ENCODE measurements at places on chromosomes 4 and X. TPM values are rescaled to one million over a fixed set of nuclear protein-coding genes. Genes with fewer than 3 reads are reported as not detected.

Gene SPANXA1
- total RNA-seq = not detected

Gene F8A2
- total RNA-seq = not detected

Gene TMEM255A
- total RNA-seq = 0.16 TPM

Gene PAGE5
- not detected for total RNA-seq

Gene DUX4
- total RNA-seq = not detected

Gene PLA2G12A
- total RNA-seq = 49.6 TPM

DNA sequence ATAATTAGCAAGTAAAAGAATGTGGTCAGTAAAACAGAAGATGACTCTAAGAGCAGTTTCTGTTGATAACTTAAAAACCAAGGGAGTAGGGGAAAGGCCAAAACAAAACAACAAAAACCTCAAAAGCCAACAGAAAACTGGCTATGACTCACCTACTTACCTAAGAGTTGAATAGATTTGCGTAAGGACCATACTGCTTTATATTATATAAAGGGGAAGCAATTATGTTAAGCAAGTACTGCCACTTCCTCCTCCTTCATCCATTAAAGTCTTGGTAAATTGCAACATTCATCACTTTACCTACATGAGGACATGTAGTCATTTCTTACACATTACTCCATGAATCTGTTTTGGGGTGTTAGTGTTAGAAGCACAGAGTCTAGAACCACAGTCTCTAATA lies 85.9 kb upstream of the FAM47A start:
- H3K4me1 ChIP-seq = no peaks in the 10 kb centered on the region
- no peak overlapping the region for H3K27ac ChIP-seq
- DNase-seq = no peak
- no peak overlapping the region for H3K4me3 ChIP-seq
- H3K27me3 ChIP-seq = no peaks in the 10 kb centered on the region
- H3K36me3 ChIP-seq = no peaks in the 10 kb centered on the region

GRCh38 chrX:87728024-87728423 lies 210.4 kb downstream of the KLHL4 start:
- H3K4me3 ChIP-seq = no peak overlapping the region
- no peaks in the 10 kb centered on the region for H3K27me3 ChIP-seq
- no peak for DNase-seq
- no peaks in the 10 kb centered on the region for H3K4me1 ChIP-seq
- H3K36me3 ChIP-seq = no peaks in the 10 kb centered on the region

DNA sequence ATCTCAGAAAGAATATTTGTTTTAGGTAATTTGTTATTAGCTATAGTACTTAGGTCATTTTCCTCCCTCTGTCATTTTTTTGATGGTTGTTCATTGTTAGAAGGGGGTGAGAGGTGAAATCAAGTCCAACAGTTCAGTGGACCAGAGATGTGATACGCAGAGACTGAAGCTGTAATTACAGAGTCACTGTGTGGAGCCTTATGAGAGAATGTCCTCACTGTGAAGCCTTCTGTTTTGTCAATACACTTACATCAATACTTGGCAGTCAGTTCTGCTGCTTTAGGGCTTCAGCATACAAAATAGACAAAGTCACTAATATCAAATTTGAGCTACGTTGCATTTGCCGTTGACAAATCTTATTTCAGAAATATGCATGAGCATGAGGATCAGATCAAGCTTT lies 692.5 kb downstream of the C4orf33 start:
- DNase-seq = no peak
- no peaks in the 10 kb centered on the region for H3K27me3 ChIP-seq
- no peak overlapping the region for H3K4me3 ChIP-seq
- no peaks in the 10 kb centered on the region for H3K36me3 ChIP-seq

- no peak for DNase-seq
- H3K4me1 ChIP-seq = peaks cover 3% of the 10 kb centered on the region
- peak overlapping the region; percentile 98 for H3K27ac ChIP-seq
- peak overlapping the region; percentile 82 for H3K4me3 ChIP-seq
- H3K27me3 ChIP-seq = no peaks in the 10 kb centered on the region
Measured at GRCh38 chrX:24023972-24024669, 2.9 kb downstream of the KLHL15 start.

- H3K27ac ChIP-seq = no peak overlapping the region
- peak; percentile 22 for DNase-seq
- H3K4me3 ChIP-seq = no peak overlapping the region
- no peaks in the 10 kb centered on the region for H3K4me1 ChIP-seq
- no peaks in the 10 kb centered on the region for H3K27me3 ChIP-seq
Measured at GRCh38 chr4:53633608-53634007, 42.3 kb upstream of the LNX1 start.

DNA sequence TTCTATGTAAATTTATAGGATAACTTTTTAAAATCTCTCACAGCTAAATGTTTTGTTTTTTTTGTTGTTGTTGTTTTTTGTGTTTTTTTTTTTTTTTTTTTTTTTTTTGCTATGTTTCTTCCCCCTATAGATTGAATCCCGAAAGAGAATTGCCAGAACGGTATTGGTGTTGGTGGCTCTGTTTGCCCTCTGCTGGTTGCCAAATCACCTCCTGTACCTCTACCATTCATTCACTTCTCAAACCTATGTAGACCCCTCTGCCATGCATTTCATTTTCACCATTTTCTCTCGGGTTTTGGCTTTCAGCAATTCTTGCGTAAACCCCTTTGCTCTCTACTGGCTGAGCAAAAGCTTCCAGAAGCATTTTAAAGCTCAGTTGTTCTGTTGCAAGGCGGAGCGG lies 4.1 kb downstream of the BRS3 start:
- no peak overlapping the region for H3K27ac ChIP-seq
- no peaks in the 10 kb centered on the region for H3K36me3 ChIP-seq
- no peak overlapping the region for H3K4me3 ChIP-seq
- no peaks in the 10 kb centered on the region for H3K4me1 ChIP-seq
- no peak for DNase-seq

- no peaks in the 10 kb centered on the region for H3K27me3 ChIP-seq
- DNase-seq = no peak
- H3K4me1 ChIP-seq = no peaks in the 10 kb centered on the region
- no peak overlapping the region for H3K4me3 ChIP-seq
- H3K27ac ChIP-seq = no peak overlapping the region
Measured at GRCh38 chr4:119197772-119198212, 14.7 kb upstream of the USP53 start.

GRCh38 chrX:100687546-100687945 lies 43.5 kb downstream of the SRPX2 start:
- no peak overlapping the region for H3K27ac ChIP-seq
- DNase-seq = no peak
- no peaks in the 10 kb centered on the region for H3K36me3 ChIP-seq
- H3K4me3 ChIP-seq = no peak overlapping the region

DNA sequence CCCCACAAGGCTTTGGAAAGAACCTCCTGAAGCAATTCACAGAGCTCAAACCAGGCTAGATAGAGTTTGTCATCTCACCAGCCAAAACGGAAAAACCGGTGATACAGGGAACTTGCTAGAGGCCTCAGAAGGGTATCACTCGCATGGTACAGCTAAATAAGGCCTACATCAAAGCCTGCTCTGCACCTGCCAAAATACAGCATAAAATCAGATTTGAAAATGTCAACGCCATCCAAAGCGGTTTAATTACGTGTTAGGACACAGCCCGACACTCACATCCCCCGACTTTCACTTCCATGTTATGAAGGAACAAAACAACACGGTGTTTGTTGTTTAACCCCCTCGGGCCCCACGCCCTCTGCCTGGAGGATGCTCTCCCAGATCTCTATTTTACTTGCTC lies 65.0 kb downstream of the MAPK10 start:
- H3K36me3 ChIP-seq = no peaks in the 10 kb centered on the region
- H3K27me3 ChIP-seq = no peaks in the 10 kb centered on the region
- DNase-seq = no peak
- no peak overlapping the region for H3K4me3 ChIP-seq

DNA sequence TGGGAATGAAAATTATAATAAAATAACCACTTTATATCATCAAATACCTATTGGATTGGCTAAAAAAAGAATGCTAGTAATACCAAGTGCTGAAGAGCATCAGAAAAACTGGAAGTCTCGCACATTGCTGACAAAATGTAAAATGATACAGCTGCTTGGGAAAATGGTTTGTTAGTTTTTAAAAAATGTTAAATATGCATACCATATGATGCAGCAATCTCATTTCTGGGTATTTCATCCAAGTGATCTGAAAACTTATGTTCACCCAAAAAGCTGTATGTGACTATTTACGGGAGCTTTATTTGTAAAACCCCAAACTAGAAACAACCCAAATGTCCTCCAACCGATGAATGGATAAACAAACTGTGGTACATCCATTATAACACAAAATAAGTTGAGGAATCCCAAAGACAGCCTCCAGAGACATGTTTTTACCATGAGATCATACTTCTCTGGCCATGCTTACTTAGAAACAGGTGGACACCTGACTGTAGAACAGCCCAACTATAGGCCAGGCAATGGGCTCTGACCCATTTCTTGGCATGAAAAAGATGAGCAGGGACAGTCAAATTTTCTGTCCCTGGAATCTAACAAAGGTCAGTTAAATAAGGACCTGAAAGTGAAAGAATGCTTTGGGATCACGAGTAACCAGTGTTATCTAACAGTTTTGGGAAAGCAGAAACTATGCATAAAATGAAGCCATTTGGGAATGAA lies 47.5 kb upstream of the FAM120C start:
- H3K27ac ChIP-seq = no peak overlapping the region
- DNase-seq = no peak
- H3K27me3 ChIP-seq = no peaks in the 10 kb centered on the region
- no peak overlapping the region for H3K4me3 ChIP-seq
- H3K36me3 ChIP-seq = no peaks in the 10 kb centered on the region

DNA sequence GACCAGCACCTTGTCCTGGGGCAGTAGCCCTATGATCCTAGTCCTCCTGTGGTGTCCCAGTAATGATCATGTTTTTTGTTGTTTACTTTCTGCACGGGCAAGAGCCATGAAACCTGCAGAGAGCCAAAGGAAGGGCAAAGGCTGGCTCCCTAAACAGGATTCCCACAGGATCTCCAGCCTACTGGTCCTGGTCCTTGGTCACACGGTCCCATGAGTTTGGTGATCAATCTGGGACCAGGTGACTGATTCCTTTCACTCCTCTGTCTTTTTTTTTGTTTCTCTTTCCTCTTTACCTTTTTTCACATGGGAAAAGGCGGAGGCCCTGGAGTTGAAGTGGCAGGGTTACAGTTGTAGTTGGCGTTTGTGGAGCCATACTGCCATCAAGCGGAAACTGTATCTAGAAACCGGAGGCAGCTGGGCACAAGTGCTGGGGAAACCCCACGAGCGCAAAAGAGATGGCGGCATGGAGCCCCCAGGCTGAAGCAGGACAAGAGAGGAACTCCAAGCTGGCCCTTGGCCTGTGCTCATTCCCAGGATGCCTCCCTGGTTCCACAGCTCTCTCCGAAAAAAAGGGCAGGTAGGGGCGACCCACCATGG lies 34.6 kb downstream of the NBDY start:
- H3K27me3 ChIP-seq = no peaks in the 10 kb centered on the region
- H3K27ac ChIP-seq = peak overlapping the region; percentile 91
- peak; percentile 59 for DNase-seq
- H3K4me1 ChIP-seq = peaks cover 10% of the 10 kb centered on the region
- H3K36me3 ChIP-seq = no peaks in the 10 kb centered on the region
- peak overlapping the region; percentile 57 for H3K4me3 ChIP-seq

DNA sequence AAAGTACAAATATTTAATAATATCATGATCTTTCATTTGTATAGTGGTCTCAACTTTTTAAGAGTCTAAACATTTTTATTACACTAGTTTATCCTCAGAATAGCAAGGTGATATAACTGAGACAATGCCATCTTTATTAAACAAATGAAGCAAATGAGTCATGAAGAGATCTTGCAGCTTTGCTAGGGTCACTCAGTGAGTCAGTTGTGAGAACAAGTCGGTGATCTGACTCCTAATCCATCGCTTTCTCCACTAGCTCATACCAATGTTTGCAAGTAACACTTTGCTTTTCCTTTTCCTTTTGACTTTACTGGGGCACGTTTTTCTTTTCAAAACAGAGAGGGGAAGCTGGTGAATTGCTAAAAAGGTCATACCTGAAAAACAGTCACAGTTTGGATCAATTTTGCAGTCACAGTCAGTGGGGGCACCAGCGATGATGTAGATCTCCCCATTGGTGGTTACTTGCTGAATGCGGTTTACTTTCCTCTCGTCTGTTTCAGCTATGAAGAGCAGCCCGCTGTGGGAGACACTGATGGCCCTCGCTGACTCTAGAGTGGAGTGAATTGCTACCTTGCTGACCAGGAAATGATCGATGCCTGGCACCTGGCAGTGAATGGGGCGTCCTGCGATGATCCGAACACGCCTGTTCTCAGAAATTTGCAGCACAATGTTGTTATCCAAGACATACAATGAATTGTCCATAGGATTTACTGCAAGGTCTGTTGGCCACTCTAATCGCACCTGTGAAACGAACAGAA lies 75.7 kb downstream of the SH2D1A start:
- no peak overlapping the region for H3K4me3 ChIP-seq
- no peak overlapping the region for H3K27ac ChIP-seq
- H3K4me1 ChIP-seq = no peaks in the 10 kb centered on the region
- no peaks in the 10 kb centered on the region for H3K27me3 ChIP-seq
- no peaks in the 10 kb centered on the region for H3K36me3 ChIP-seq

DNA sequence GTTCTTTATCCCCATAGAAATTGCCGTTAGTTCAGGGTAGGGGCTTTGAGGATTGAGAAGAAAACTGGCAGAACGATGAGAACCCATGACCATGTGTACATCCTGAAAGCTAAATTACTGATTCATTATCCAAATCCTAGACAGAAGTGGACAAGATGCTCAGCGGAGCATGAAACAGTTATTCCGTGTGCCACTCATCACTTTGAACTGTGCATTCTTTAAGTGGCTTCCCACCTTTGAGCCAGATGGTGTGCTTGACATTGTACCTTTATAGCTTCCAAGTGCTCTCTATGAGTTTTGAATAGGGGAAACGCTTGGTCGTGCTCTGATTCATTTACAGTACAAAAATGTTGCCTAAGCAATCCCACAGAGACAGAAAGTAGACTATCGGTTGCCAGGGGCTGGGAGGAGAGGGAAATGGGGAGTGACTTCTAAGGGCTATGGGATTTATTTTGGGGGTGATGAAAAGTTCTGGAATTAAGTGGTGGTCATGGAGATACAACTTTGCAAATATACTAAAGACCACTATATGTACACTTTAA lies 100.0 kb downstream of the DOCK11 start:
- no peak overlapping the region for H3K4me3 ChIP-seq
- H3K36me3 ChIP-seq = no peaks in the 10 kb centered on the region
- H3K27ac ChIP-seq = no peak overlapping the region
- H3K4me1 ChIP-seq = no peaks in the 10 kb centered on the region
- no peak for DNase-seq

GRCh38 chr4:26590639-26591038 lies 6.8 kb downstream of the TBC1D19 start:
- H3K27me3 ChIP-seq = no peaks in the 10 kb centered on the region
- H3K27ac ChIP-seq = no peak overlapping the region
- H3K36me3 ChIP-seq = no peaks in the 10 kb centered on the region
- H3K4me3 ChIP-seq = no peak overlapping the region
- H3K4me1 ChIP-seq = no peaks in the 10 kb centered on the region
- DNase-seq = no peak

- no peaks in the 10 kb centered on the region for H3K36me3 ChIP-seq
- H3K4me3 ChIP-seq = no peak overlapping the region
- no peak overlapping the region for H3K27ac ChIP-seq
- no peaks in the 10 kb centered on the region for H3K4me1 ChIP-seq
- H3K27me3 ChIP-seq = no peaks in the 10 kb centered on the region
- DNase-seq = no peak
Measured at GRCh38 chr4:2154215-2154740, 87.6 kb downstream of the HAUS3 start.

GRCh38 chr4:88005076-88005475 lies 2.4 kb upstream of the PKD2 start:
- peak; percentile 59 for DNase-seq
- H3K36me3 ChIP-seq = no peaks in the 10 kb centered on the region
- H3K27ac ChIP-seq = peak overlapping the region; percentile 14
- H3K4me1 ChIP-seq = peaks cover 13% of the 10 kb centered on the region

Data from gastrocnemius medialis (tissue), 4 donors.